ENCODE measurements at places on chromosomes 2 and 18.

DNA sequence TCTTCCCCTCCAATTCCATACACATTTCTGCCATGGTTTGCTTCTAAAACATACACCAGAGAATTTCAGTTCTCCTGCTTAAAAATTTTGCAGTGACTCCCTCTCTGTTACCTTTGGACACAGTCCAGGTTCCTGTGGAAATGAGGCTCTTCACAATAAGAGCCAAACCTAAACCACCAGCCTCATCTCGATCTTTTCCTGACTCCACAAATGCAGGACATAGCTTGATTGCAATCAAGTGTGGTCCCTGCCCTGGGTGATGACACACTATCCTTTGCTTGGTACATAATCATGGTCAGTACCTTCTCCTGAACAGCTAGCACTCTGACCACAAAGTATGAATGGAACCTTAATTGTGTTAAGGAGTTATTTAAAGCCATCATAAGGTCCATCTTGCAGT is 134.9 kb upstream of the CHAC2 start:
- DNase-seq: peak; percentile 71

- DNase-seq: no peak
These were observed 63.7 kb downstream of the MARCHF4 start for GRCh38 chr2:216308576-216308975.

GRCh38 chr2:152813351-152813750 is 94.9 kb downstream of the ARL6IP6 start:
- DNase-seq: no peak

GRCh38 chr2:238912228-238912915 is 64.5 kb downstream of the TWIST2 start:
- DNase-seq: no peak

- no peak for DNase-seq
These were observed 265.3 kb downstream of the ZEB2 start for GRCh38 chr2:144254342-144255235.

GRCh38 chr2:63796366-63796765 is 45.3 kb upstream of the UGP2 start:
- DNase-seq: no peak

DNA sequence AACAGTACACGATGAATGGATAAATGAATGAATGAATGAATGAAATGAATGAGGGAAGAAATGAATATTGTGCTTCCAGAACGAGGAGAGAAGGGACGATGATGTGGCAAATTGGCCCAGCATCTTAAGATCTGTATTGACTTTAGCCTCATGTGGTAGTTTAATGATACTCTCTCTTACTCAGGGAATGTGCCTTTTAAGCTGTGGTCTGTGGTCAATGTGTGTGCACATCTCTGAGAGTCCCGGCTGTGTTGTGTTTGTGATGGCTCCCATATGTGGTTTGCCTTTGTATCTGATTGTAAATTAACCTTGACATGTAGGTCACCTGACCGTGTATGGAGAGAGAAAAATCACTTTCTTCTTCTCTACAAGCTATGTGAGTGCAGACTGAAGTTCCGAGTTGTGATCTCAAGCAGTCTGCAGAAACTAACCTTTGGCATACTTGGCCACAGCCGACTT is 91.2 kb downstream of the NEDD4L start:
- peak; percentile 96 for DNase-seq
